Sigmoid colon (tissue), 7 donors: ENCODE measurements at places on chromosomes 4 and X. TPM values are rescaled to one million over a fixed set of nuclear protein-coding genes. Genes with fewer than 3 reads are reported as not detected.

DNA sequence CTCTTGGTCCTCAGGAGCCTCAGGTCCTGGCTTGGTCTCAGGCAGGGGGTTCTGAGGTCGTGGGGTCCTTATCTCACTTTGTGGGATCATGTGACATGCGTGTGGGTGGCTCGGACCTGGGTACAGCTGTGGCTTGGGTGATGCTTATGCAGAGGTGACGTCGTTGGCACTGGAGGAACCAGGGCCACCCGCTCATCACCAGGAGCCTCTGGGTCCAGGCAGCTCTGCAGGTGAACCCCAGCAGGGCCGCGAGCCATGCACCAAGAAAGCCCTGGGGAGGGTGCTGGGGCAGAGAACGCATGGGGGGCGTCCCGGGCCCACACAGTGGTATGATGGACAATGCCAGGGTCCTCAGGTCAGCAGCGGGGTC, 8.7 kb downstream of the ATP5ME start:
- no peak overlapping the region for H3K4me3 ChIP-seq
- no peaks in the 10 kb centered on the region for H3K36me3 ChIP-seq
- DNase-seq = peak; percentile 64
- no peak overlapping the region for H3K27ac ChIP-seq
- H3K4me1 ChIP-seq = no peaks in the 10 kb centered on the region

DNA sequence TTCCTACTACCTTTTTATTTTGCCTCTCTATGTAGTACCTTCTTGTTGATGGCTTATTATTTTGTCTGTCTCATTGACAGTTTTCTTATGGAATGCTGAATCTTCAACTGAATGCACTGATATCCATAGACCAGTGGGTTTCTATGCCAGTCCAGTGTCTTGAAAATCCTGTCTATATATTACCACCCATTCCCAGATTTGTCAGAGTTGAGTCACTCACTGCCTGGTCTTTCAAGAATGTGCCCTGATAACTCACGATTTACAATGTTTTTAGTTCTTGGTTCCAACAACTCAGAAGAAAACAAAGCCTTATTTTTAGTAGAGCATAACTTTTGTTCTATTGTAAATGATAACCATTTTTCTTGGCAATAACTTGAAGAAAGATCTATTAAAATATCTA, 606.0 kb upstream of the PITX2 start:
- no peaks in the 10 kb centered on the region for H3K27me3 ChIP-seq
- no peaks in the 10 kb centered on the region for H3K36me3 ChIP-seq
- DNase-seq = no peak
- H3K27ac ChIP-seq = no peak overlapping the region

GRCh38 chr4:2333356-2333841, 71.5 kb upstream of the MXD4 start:
- H3K27me3 ChIP-seq = no peaks in the 10 kb centered on the region
- H3K4me3 ChIP-seq = no peak overlapping the region

GRCh38 chrX:48487362-48487798, 11.4 kb downstream of the FTSJ1 start:
- no peaks in the 10 kb centered on the region for H3K36me3 ChIP-seq
- no peak for DNase-seq
- H3K27ac ChIP-seq = no peak overlapping the region

Gene MAGEA9B
- not detected for total RNA-seq

Gene HAUS3
- 17.3 TPM for total RNA-seq
